Nucleus accumbens (tissue), 56 donors: ENCODE measurements at places on chromosomes 4 and X.

DNA sequence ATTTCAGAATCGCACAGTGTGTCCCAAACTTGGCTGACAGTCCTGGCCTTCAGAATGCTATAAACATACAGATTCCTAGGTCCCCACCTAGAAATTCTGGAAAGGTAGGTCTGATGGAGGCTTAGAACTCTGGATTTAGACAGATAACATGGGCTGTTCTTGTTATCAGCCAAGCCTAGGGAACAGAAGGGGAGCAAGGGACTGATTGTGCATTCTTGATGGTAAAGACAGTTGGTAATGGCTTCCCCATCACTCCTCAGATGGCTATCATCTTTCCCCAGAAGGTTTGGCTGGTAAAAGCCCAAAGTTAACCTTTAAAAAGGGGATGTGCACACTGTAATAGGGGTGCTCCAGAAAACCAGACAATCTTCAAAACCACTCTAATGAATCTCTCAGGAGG is 35.7 kb downstream of the DIPK2B start:
- no peak for DNase-seq

- DNase-seq, result no peak
Measured at GRCh38 chrX:136880003-136880451, 498 bp downstream of the RBMX start.

- no peak for DNase-seq
Measured at GRCh38 chrX:118025226-118025625, 91.4 kb downstream of the KLHL13 start.

DNA sequence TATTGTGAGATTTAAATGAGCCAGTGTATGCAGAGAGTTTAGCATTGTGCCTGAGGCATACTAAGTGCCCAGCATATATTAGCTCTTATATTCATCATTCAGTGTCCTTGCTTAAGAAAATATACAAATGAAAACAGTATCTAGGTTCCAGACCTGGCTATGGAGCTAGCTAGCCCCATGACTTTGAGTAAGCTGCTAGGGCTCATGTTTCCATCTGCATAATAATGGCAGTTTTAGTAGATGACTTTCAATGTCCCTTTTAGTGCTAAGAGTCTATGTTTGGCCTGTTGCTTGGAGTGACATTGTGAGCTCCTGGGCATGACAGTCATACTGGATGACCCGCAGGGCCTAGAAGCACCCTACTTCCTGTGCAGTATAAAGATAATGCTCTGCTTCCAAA is 435.3 kb downstream of the ZIC3 start:
- DNase-seq, result no peak

DNA sequence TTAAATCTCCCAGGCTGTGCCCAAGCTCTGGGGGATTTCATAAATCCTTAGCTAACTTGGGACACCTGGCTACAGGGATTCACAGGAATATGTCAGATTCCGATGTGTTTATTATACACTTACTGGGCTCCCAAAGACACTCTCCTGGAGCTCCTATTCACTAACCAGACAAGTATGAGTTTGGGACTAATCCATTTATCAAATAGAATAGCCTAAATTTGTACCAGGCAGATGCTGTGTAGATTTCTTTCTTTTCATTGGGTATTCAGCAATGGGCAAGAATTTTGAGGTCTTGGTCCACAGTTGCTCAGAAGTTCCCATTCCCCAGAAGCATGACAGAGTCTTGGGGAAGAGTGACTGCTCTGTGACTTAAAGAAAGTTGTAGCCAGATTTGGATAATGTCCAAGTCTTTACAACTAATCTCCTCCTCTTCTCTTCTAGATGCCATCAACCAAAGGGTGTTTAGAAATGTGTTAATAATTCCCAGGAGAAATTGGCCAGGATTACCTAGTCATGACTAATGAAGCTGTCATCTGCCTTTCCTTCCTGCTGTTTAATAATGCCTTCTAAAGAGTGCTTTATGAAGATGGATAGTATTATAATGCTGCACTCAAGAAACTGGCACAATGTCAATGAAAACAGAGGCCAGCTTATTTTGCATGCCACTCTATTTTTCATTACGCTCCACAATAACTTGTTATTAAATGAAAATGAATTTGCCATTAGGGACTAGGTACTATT is 120.9 kb downstream of the CHIC2 start:
- no peak for DNase-seq

DNA sequence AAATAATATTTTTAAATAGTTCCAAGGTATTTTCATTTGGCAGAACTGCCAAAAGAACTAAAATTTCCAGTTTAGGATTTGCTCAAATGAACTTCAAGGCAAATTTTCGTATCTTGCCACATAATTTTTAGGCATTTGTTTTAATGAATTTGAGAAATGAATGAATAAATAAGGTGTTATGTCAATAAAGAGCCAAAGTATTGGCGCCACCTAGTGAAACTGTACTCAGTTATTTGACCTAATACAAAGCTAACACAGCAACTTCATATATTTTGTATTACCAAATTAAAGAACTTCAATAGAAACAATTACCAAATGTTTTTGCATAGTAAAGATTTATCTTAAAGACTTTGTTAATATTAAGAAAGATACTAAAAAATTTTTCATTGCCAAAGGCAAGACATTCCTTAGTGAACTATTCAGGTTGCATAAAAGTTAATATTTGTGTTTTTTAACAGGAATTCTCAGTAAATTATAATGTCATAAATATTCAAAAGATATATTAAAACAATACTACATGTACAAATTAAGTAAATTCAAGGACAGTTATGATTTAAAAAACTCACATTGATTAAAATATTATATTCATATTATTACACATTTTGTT is 50.3 kb downstream of the STPG2 start:
- DNase-seq, result no peak

DNA sequence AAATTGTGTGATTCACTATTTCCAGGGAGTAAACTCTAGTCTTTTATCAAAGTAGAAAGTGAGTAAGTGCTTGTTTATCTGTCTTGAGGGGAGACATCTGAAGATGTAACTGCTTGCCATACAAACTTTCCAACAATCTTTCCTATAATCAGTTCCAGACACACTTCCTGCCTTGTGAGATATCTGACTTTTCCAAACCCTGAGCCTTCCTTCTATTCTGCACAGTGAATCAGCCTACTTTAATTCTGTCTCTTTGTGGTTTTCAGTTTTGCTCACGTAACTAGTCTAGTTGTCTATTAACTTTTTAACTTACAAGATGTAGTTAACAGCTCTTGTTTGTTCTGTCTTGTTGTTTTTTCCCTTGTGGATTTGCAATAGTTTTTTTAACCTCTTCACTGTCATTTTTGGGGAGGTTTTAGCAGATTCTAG is 947.8 kb downstream of the C4orf33 start:
- no peak for DNase-seq

- DNase-seq, result no peak
Measured at GRCh38 chr4:15434091-15434490, 6.3 kb downstream of the C1QTNF7 start.

DNA sequence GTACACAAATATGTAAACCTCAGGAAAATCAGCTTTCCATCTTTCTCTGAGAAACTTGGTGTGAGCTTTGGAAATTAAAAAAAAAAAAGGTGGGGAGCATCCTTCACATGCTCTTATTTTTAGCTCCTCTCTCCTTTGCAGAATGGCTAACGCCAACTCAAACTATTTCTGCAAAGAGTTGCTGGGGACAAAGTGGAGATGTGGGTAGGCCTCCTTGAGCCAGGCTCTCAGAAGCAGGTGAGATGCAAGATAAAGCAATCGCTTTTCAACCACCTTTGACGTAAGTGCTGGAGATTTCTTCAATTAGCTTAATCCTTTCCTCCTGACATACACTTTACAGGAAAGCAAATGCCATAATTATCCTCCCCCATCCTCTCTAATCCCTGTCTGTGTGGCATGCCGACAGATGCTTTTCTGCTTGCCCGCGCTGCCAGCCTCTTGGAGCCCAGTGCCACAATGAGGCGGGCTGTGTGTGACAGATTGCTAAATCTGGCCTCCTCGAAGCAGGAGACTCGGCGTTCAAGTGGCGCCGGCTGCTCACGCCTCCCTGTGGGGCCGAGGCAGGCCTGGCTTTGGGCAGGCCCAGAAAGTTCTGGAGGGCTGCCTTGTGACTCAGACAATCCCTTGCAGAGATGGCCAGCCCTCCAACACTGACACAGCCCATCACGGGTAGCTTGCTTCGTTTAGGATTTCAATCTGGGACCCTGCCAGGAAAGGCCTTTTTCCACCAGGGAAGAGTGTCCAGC is 64.9 kb upstream of the SOD3 start:
- no peak for DNase-seq

DNA sequence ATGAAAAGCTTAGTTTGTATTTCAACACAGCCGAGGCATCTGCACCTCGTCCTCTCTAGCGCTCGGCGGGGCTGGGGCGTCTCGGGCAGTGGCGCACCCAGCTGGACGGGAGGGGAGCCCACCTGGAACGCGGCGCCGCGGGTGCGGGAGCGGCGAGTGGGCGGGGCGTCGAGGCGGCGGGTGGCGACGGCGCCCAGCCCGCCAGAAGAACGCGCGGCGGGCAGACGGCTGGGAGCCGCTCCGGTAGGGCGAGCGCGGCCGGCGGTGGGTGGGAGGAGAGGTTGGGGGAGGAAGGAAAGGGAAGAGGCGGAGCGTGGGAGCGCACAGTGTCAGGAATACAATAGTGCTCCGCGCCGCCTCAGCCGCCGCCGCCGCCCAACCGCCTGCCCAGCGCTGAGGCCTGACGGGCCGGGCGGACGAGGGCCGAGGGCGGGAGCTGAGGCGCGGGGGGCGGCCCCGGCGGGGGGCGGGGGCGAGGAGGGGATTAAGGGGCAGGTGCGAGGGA is at the start of gene JADE3:
Gene JADE3, plus strand, starts transcription at position 324 of the 505 bp plus-strand sequence. CDS start 72,474 bp downstream, outside the sequence.
- peak; percentile 51 for DNase-seq

- no peak for DNase-seq
Measured at GRCh38 chrX:16733013-16733412, 13.6 kb downstream of the SYAP1 start.

DNA sequence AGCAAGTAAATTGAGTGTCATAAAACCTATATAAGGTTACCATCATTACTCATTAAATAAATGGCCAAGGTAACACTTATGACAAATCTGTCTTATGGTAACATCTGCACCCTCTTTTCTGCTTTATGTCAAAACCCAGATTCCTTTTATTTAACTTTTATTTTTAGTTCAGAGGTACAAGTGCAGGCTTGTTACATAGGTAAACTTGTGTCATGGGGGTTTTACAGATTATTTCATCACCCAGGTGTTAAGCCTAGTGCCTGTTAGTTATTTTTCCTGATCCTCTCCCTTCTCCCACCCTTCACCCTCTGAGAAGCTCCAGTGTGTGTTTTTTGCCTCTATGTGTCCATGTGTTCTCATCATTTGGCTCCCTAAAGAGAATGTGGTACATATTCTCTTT is 930.7 kb downstream of the CCSER1 start:
- no peak for DNase-seq

GRCh38 chr4:175772170-175772705 is 39.8 kb downstream of the GPM6A start:
- DNase-seq, result no peak

DNA sequence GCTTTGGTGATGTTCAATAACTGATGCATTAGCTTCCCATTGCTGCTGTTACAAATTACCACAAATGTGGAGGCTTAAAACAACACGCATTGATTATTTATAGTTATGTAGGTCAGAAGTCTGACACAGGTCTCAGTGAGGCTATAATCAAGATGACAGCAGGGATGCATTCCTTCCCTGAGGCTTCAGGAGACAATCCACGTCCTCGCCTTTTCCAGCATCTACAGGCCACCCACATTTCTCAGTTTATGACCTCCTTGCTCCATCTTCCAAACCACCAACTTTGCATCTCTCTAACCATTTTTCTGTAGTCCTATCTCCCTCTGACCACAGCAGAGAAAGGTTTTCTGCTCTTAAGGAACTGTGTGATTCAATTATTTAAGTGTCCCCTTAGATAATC is 92.5 kb downstream of the GASK1B start:
- DNase-seq, result no peak

GRCh38 chr4:117786566-117786965 is 247.7 kb upstream of the NDST3 start:
- DNase-seq, result no peak

DNA sequence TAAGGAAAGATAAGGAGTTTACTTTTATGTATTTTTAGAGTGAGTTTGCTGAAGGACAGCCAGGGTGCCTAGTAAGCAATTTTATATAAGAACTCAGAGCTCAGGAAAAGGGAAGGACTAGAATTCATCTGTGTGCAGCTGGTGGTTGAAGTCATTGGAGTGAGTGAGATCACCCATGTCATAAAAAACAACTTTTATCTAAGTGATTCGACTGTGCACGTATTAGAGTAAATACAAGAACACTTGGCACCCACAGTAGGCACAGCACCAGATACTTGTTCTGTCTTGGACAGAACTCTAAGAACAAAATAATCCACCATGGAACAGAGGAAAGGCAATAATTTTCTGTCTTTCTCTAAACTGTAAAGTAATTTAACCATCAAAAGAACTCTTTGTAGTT is 31.6 kb downstream of the SYNPO2 start:
- DNase-seq, result no peak

DNA sequence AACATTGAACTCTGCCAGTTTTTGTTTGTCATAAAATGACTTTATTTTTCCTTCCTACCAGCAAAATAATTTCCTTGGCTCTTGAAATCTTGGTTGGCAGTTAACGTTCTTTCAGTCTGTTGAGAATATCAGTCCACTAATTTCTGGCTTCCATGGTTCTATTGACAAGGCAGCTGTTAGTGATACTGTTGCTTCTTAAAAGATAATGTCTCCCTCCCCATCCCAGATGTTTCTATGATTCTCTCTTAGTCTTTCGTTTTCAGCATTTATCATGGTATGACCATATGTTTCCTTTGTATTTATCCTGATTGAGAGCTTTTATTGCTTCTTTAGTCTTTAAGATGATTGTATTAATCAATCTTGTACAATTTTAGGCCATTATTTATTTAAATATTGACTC is 81.1 kb upstream of the STK26 start:
- DNase-seq, result no peak

GRCh38 chrX:57211906-57212305 is 74.6 kb upstream of the FAAH2 start:
- DNase-seq, result no peak

- no peak for DNase-seq
Measured at GRCh38 chr4:153439831-153440230, 26.3 kb upstream of the TMEM131L start.

GRCh38 chr4:173074501-173074946 is 94.1 kb upstream of the GALNT7 start:
- no peak for DNase-seq

DNA sequence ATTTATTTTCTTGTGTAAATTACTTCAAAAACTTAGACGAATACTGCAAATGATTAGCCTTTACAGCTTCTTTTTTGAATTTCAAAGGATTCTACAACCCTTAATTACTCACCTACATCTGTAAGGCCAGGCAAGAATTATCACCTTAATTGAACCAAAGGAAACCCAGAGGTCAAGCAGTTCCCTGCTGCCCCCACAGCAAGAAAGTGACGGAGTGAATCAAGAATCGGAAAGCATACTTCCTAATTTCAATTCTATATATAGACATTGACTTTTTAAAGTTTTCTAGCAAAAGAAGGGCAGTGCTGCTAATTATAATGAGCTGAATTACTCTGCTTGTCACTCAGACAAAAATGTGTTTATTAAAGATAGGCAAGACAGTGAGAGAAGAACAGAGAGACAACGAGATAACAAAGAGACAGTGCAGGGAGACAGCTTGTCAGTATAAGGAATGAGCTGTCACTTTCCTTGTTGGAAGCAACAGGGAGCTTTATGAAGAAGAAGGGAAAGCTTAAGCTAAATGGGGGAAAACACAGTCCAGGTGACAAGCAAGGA is 47.5 kb upstream of the SPANXN4 start:
- no peak for DNase-seq
